ENCODE measurements at places on chromosomes 2 and 18. TPM values are rescaled to one million over a fixed set of nuclear protein-coding genes. Genes with fewer than 3 reads are reported as not detected.

C2orf15 gene
- total RNA-seq = not detected

LTBP1 gene
- 55.7 TPM for total RNA-seq

NYAP2 gene
- not detected for total RNA-seq

PROC gene
- not detected for total RNA-seq

INHBB gene
- 1.6 TPM for total RNA-seq

TNFAIP6 gene
- total RNA-seq = 20.0 TPM
